ENCODE measurements at places on chromosomes 12 and 14.

DNA sequence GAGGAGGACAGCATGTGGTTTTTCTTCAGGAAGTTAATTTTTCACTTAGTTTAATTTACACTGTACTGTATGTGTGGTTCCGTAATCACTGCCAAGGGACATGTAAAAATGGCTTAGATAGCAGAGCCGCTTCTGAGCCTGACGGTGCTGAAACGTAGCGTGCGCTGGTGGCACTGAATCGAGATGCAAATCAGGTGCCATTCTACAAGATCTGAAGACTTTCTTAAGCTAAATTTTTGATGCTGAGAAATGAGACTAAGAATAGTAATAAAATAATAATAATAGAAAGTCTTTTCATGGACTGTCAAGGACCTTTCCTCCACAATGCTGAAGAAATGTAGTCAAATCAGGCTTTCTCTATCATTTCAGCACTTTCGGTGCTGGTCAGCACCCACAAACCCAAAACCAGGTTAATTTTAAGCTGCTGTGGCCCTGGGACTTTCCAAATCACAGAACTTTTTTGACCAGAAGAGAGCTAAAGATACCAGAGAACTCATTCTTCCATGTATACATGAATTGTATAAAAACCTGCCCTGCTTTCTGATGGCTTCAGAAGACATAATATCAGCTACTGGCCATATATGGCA is 183.3 kb upstream of the LMO3 start:
- peak; percentile 1 for DNase-seq

- peak; percentile 78 for DNase-seq
Measured at GRCh38 chr14:59331217-59331616, 134.0 kb downstream of the GPR135 start.

DNA sequence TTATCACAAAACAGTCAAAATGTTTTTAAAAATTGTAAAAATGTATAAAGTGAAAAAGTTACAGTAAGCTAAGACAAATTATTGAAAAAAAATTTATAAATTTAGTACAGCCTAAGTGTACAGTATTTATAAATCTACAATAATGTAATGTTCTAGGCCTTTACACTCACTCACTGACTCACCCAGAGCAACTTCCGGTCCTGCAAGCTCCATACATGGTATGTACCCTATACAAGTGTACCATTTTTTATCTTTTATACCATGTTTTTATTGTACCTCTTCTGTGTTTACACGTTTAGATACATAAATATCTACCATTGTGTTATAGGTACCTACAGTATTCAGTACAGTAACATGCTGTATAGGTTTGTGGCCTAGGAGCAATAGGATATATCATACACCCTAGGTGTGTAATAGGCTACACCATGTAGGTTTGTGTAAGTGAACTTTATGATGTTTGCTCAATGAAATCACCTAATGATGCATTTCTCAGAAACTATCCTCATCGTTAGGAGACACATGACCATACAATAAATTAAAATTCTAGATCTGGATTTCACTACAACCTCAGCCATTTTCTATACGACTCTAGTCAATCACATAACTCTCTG is 66.8 kb downstream of the TXNDC16 start:
- DNase-seq, result no peak

GRCh38 chr14:58882577-58883018 is 244.8 kb downstream of the DACT1 start:
- DNase-seq, result no peak

DNA sequence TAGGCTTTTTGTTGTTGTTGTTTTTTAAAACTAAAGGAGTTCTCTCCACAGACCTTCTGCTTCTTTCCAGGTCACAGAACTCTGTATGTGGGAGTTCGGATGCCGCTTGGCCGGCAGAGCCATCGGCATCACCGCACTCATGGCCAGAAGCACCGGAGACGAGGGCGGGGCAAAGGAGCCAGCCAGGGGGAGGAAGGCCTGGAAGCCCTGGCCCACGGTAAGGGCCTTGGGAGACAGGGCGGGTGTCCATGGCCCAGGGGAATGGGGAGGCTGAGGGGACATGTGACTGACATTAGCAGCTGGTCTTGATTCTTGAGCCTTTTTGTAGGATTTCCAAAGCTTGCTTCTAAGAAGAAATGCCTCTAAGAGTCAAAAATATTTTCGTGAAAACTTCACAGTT is 26.2 kb downstream of the SLC4A8 start:
- DNase-seq, result peak; percentile 72
